Fibroblast of gingiva (primary cell): ENCODE measurements at places on chromosomes 1 and 21.

- DNase-seq: no peak
These were observed 5.8 kb upstream of the SPRR5 start for GRCh38 chr1:152941037-152941711.

DNA sequence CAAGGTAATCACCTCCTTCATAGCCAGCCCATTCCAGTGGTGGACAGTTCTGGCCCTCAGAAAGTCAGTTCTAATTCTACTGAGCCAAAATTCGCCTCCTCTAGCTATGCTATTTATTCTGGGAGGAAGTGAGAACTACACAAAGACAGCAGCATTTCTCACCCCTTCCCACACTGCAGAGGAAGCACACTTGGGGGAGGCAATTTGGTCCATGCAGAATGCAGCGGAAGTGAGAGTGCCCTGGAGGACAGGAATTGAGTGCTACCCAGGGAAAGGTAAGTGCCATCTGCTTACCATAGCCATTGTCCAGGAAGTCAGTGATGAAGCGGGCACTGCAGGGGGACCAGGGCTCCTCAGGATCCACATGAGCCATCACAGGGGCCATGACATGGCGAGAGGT is 3.7 kb downstream of the ADAMTS4 start:
- DNase-seq: no peak

GRCh38 chr1:80218112-80218511 is 1211.6 kb upstream of the ADGRL4 start:
- peak; percentile 43 for DNase-seq

DNA sequence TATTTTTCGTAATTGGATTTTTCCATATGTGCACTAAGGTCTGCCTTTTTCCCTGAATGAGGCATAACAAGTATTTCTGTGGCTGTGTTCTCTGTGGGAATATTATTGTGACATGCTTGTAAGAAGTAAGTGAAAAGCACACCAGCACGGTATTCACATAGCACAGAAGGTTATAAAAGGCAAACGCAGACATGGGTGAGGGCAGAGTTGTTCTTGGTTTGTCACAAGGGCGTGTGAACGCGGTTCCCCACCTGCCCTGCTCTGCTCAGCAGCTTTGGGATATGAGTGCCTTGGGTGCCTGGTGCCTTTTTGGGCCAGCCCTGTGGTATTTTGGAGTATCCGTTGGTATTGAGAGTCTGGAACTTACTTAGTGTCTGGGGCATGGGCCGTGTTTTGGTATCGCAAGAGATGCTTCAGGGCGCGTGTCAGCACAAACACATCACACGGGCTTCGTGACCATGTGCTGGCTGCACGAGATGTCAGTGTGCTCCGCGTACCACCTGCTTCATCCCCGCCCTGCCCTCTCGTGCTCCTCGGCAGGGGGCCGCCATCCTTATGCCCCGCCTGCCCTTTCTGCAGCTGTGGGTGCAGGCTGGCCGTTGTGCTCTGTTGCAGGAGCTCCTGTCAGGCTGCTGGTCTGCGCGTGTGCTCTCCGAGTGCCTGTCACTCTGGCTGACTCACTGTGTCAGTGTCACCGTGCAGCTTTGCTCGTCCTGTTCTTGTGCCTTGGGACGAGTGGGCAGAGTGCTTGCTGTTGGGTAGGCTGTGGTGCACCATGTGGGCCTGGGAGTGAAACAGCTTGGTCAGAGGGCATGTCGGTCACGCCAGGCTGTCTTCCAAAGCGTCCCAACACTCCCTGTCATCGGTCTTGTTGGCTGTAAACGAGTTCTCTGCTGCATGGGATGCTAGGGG is 15.0 kb downstream of the SKI start:
- no peak for DNase-seq

DNA sequence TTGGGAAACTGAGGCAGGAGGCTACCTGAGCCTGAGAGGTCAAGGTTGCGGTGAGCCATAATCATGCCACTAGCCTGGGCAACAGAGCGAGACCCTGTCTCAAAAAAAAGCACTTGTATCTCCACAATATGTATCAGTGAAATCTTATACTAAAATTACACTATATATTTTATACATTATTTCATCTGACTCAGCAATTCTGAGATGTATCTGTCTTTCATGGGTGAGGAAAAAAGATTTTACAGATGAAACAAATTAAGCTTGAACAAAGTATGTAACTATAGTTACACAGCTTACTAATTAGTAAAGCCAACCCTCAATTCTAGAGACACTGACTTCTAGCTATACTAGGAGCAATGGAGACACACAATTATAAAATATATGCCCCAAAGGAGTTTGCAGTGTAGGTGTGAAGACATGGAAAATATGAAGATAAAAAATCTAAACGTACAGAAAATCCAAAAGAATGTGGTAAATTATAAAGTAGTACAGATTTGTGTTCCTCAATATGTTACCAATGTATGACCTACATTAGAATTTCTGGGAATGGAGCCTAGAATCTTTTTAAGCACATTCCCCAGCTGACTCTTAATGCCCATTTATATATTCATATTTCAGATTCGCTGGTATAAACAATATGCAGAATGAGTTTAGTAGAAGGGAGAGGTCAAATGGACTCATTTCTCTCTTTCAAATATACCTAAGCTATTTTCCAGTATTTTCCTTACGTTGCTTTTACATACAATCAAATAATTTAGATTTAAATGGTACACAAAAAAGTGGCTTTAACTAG is 14.6 kb downstream of the GTF2B start:
- peak; percentile 43 for DNase-seq

- DNase-seq: peak; percentile 39
These were observed 21.6 kb downstream of the VPS13D start for GRCh38 chr1:12251442-12251841.

DNA sequence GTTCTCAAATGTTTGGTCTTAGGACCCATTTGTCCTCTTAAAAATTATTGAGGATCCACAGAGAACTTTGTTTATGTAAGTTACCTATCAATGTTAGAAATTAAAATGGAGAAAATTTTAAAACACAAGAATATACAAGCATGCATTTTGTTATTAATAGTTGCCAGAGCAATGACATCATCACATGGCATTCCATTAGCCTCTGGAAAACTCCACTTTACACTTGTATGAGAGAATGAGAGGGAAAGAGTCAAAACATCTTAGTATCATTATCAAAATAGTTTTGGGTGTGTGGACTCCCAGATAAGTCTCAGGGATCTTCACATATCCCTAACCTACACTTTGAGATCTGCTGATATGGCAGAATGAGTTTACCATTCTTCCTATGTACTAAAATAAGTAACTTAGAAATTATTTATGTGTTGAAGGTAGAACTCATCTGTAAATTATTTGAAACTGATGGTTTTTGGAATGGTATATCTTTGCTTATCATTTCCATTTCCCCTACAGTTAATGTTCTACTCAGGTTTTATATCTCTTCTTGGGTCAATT is 48.8 kb downstream of the RNF220 start:
- DNase-seq: no peak

- DNase-seq: peak; percentile 84
These were observed 31.8 kb downstream of the ADGRL2 start for GRCh38 chr1:81832573-81832972.

GRCh38 chr1:61572046-61572445 is 152.9 kb downstream of the TM2D1 start:
- DNase-seq: no peak

- peak; percentile 90 for DNase-seq
These were observed 7.5 kb upstream of the PARK7 start for GRCh38 chr1:7953850-7954609.

DNA sequence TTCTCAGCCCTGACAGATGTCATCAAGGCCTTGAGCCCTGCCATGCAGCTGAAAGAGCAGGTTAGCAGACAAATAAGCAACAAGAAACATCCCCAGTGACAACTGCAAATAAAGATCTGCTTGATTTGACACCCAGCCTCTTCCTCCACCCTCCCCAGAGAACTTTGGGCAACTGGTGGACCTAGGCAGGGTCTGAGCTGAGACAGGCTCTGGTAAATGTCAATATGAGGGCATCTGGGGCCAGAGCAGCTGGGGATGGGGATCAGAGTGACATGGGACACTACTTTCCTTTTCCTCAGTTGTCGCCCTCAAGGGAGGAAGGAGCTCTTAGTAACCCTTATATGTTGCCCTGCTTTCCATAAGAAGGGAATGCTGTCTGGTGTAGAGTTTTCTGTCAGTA is 544.1 kb downstream of the NEGR1 start:
- DNase-seq: no peak

DNA sequence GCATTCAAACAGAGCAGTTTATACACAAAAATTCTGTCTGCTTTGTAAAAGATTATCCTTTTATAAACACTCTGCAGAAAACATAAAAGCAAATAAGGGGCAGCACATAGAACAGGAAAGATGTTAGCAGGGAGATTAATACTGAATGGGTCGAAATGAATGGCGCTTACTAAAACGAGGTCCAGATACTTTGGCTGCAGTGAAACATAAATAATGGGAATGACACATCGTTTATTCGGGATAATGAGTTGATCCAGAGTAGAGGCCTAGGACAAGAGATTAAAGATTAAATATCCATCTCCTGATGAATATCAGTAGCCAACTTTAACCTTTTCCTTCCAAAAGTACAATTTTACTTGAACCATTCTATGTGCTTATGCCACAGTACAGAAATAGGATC is 54.4 kb upstream of the PROX1 start:
- no peak for DNase-seq

- no peak for DNase-seq
These were observed 470.2 kb upstream of the ADGRL2 start for GRCh38 chr1:81330521-81330920.

DNA sequence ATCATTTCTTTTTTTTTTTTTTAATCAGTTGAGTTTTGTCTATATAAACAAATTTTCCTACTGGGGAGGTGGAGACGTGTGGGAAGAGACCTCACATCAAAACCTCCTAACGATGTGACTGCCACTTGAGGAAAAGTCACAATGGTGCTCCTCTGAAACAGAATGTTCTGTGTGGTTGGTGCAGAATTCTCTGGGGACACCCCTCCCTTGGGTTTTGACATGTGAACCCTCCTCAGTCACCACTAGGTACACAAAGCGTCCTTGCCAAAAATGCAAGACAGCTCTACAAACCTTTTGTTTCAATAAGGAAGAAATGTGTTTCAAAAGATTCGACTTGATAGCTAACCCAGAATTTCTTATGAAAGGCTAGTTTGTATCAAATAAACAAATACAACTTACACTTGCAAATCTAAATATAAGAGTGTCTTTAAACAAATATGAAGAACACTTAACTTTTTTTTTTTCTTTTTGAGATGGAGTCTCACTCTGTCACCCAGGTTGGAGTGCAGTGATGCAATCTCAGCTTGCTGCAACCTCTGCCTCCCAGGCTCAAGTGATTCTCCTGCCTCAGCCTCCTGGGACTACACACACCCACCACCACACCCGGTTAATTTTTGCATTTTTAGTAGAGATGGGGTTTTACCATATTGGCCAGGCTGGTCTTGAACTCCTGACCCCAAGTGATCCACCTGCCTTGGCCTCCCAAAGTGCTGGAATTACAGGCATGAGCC is 9.3 kb downstream of the SLC25A24 start:
- peak; percentile 14 for DNase-seq

DNA sequence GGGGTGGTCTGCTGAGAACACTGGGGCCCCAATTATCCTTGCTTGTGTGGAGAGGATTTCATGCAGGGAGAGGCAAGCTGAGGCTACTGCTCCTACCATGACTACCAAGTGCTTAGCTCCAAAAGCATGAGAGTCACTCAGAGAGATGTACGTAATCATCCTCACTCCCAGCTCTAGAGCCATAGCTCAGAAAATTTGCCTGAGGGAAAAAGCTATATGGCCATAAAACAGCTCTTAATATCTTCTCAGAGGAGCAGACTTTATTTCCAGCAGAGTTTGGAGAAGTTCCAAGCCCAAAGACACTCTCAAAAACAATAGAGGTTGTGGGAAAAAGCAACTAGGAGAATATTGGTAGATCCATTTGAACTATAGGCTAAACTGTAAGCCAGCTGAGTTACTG is 106.4 kb upstream of the PBX1 start:
- no peak for DNase-seq
